ENCODE measurements at places on chromosomes 1 and 21.
A peak's percentile ranks its signal among the peaks of the same experiment; 100 is the strongest.

DNA sequence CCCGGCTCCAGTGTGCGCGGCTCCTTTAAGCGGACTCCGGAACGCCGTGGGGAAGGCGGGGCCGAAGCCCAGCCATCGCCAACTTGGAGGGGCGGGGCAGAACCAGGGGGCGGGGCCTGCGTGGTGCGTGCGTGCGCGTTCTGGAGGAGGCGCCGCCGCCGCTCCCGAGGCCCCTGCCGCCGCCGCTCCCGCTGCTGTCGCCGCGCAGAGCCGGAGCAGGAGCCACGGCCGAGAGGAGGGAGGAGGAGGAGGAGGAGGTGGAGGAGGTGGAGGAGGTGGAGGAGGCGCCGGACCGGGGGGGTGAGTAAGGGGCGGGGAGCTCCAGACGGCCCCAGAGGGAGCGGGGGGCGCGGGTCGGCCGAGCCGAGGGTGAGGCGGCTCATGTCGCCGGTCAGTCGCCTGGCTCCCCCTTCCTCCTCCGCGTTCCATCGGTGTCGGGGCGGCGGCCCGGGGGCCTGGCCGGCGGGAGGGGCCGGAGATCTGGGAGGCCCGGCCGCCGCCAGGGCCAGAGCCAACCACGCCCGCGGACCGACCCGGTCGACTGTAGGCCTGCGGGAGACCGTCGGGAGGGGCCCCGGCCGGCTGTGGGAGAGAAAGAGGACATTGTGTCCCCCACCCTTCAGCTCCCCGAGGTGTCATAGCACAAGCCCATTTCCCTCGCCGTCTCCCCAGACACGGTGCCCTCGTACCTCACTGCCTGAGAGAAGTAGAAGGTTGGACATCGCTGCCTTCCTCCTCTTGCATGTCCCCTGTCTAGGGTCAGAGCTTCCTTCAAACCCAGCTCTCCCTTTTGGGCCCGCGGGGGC is at the start of gene RAP1A:
TSS of gene RAP1A (plus strand) at position 155 of the 806 bp plus-strand sequence. CDS start 71,572 bp downstream, outside the sequence.
- DNase-seq: peak; percentile 96

DNA sequence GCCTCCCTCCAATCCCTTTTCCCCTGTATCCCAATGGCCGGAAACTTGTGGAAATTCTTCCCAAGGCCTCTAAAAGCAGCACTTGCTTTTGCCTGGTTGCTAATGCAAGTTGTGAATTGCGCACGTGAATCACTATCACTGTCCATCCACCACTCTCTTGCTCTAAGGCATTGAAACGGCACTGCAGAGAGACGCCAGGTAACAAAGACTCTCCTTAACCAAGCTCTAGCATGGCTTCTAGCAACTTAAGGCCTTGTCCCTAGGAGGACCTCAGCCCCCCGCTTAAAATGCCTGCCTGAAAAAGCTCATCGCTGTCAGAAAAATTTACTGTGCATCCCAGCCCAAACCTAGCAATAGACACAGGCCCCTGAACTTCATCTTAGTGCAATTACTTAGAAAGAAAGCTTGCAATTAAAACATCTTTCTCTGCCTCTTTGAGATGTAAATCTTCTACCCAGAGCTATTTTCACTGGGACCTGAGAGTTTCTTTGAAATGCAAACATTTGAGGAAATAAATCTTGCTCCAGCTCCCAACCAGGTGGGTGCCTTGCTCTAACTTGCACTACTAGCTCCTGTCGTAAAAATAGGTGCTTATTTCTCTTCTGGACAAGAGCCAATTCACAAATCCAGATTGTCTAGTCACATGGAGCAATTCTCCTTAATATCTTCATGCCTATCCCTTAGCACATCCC is 32.9 kb upstream of the ITLN2 start:
- DNase-seq: no peak

- no peak for DNase-seq
These were observed 19.3 kb downstream of the SLC19A1 start for GRCh38 chr21:45522986-45523385.

DNA sequence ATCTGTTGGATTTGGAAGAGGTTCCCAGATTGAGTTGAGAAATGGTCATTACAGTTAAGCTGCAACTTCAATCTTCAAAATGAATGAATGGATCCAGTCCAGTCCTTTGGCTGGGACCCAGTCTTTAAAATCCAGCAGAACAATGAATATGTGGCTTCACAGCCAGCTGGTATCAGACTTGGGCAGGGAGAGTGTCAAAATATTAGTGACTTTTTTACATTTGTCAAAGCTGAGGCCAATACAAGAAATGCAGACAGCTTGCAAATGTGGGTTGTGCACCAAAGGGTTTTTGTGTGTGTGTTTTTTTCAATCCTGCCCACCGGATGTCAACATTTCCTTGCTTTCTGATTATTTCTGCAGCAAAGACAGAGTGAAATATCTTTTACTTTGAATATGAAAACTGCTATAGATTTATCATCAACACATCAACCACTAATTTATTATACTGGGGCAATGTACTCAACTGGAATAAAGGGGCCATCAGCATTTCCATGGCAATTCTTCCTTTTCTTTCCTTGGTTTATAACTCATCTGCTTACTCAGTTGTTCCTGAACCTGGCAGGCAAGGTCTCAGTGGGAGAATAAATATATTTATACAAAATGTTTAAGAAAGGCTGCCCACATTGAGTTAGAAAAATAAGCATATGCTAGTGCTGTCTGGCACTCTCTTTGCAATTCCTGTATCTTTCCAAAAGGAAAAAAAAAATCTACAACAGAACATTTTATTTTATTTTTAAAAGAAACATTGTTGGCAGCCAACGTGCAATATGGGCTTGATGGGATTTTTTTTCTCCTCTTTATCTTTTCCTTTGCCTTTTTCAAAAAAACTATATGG is 491.6 kb upstream of the C1orf87 start:
- no peak for DNase-seq

DNA sequence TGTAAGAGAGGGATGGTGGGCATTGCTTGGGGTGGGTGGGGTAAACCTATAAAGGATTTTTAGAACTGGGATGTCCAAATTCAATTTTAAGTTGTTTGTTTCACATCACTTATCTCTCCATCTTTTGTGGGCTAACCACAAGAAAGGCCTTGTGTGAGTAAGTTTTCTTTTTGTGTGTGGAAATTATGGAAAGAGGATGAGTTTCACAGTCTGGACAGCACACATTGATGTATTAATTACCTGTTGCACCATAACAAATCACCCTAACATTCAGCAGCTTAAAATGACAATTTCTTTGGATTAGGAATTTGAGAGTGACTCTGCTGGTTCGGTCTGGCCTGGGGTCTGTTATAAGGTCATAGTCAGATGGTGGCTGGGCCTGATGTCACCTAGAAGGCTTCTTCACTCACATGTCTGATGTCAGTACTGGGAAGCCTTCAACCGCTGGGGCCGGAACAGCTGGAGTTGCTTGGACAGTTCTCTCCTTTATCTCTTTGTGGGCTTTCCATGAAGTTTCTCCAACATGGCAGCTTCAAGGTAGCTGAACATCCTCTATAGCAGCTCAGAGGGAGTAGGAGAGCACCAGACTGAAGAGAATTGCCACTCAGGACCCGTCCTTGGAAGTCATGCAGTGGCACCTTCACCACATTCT is 2.0 kb upstream of the COL9A2 start:
- DNase-seq: no peak

GRCh38 chr1:61353797-61354406 is 271.5 kb downstream of the NFIA start:
- no peak for DNase-seq

- no peak for DNase-seq
These were observed 39.7 kb downstream of the SLC35A3 start for GRCh38 chr1:100009458-100009857.

DNA sequence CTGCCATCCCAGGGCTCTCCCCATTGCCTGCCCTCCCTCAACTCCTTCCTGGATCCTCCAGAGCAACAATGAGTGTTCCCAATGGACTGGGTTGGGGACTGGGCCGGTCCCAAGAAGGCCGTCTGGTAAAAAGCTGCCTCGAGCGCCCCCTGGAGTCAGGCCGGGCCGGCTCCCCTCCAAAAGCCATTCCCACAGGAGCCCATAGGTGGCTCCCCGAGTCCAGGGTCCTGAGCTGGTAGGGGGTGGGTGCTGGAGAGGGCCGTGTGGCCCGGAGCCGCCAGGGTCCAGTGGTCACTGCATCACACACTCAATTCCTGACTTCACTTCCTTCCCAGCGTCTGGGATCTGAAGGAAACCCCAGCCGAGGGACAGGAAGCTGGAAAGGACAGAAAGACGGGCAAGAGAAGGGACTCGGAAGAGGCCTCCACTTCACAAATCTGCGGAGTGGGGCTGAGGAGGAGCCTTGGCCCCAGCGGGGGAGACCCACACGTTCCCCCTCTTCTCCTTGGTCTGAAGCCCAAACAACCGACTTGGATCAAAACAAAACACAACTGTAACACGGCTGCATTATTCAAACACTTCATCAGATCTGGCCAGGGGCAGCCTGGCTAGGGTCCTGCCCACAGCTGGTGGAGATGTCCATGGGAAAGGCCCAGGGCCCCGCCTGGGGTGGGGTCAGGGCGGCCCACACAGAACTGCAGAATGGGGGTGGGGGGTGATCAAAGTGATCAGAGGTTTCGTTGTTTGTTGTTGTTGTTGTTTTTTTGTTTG is 10.9 kb upstream of the ALDH4A1 start:
- DNase-seq: peak; percentile 81

GRCh38 chr1:208542309-208542708 is 298.1 kb upstream of the PLXNA2 start:
- no peak for DNase-seq

GRCh38 chr1:174160109-174160473 is 771 bp downstream of the RABGAP1L start:
- DNase-seq: peak; percentile 92

DNA sequence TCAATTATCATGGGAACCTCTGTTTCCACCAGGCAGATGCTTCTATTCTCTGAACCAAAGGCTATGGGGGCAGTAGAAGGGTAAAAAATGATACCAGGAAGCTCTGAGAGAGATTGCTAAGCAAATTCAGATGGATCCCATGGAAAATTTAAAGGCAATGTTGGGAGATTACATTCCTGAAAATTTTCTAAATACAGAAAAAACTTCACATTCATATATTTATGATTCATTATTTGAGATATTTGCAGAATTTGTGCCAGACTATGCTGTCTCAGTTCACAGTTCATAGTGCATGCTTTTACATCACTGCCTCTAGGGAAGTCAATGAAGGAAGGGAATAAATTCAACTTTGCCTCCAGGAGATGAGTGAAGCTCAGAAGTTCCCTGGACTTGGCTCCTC is 57.5 kb downstream of the KCNT2 start:
- DNase-seq: no peak

DNA sequence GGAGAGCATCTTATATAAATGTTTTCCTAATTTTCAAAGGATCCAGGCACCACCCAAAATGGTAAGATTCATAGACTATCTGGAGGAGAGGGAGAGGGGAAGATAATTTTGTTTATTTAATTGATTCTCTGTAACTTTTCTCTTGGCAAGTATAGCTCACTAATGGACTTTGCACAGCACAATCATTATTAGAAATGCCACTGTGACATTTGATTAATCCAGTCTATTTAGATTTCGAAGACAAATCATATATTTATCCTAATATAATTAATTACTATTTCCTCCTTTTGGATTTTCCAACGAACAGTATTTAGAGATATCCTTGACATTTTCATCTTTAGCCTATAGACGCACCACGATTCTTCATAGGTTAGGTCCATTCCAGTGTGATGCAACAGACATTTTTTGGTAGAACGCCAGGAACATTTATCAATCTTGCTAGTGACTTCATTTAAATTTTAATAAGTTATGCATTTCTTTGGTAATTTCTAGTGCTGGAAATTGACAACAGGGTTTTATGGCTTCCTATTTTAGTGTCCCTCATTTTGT is 152.4 kb downstream of the GRIK1 start:
- DNase-seq: no peak

DNA sequence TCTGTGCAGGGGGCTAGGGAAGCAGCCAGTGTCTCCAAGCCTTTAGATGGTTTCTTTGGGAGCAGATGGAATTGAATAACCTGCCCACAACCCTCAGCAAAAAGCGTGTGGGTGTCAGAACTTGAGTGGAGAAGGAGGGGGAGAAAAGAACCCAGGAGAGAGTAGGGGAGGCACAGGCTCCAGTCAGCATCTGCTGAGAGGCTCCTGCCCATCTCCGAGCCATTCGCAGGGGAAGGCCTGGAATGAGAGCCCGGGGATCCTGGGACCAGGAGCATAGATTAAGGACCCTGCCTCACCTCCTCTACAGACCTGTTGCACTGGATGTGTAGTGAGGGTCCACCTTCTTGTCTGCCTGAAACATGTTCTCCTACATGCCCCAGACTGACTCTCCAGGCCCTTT is 16.3 kb downstream of the TMEM81 start:
- no peak for DNase-seq

GRCh38 chr1:27255136-27255535 is 20.7 kb downstream of the WDTC1 start:
- peak; percentile 15 for DNase-seq

DNA sequence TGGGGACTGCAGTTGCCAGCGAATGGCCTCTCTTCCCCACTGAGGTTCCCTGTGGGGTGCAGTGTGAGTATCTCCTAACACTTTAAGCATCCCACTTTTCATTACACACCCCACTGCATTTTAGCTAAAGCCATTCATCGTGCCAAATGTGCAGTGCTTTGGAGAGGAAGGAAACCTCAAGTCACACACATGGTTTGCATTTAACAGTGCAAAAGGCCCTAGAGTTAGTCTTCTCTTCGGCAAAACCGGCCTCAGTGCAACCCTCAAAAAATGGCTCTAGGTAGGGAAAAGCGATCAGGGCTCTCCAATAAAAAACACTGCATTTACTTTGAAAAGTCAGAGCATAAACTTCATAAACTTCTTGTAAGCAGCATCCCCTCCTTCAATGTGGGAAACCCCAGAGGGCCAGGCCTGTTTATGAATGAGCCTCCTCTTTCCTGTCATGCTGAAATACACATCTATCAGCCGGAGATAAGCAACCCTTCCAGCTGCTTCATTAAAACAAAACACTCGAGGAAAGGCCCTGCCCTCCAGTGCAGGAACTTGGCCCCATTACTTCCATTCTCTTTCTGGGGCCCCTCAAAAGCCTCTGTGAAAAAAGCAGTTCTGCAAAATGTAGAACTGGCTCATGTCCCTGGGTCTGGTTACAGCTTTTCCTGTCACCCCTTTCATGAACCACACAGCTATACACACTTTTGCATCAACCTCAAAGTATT is 184.0 kb downstream of the CDC7 start:
- peak; percentile 24 for DNase-seq

- DNase-seq: no peak
These were observed 8.2 kb upstream of the ST6GALNAC3 start for GRCh38 chr1:76066394-76066793.

- no peak for DNase-seq
These were observed 12.3 kb downstream of the RCAN3 start for GRCh38 chr1:24514946-24515345.

DNA sequence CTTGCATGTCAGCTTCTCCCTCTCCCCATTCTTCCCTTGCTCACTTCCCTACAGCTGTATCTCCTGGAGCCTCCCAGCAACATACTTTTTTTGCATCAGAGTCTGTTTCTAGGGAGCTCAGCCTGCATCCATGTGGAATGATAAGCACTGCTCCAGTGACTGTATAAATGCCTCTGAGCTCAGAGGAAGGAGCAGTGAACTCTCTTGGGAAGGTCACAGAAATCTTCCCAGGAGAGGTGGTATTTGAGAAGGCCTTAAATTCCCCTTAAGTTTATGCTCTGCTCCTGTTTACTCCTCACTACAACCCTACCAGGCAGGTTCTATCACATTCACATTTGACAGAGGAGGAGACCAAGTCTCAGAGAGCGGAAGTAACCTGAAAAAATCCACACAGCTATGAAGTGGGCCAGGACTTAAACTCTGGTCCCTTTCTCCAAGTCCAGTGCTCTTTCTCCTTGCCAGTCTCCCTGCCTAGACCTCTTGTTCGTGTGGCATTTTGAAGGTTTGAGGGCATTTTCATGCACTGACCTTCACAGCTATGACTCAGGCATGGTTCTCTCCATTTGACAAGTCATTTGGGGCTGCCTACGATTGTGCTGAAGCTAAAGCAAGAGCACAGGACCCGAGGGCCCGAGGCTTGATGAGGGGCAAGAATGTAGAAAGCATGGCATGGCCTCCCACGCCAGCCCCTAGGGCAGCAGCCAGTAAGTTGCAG is 5.6 kb upstream of the UBXN10 start:
- DNase-seq: no peak

All from small intestine (tissue), 16 donors.